Ovary (tissue), 10 donors: ENCODE measurements at places on chromosomes 16 and 17.
A peak's percentile ranks its signal among the peaks of the same experiment; 100 is the strongest.

GRCh38 chr16:63298993-63299392, 1262.8 kb upstream of the CDH8 start:
- DNase-seq: no peak

DNA sequence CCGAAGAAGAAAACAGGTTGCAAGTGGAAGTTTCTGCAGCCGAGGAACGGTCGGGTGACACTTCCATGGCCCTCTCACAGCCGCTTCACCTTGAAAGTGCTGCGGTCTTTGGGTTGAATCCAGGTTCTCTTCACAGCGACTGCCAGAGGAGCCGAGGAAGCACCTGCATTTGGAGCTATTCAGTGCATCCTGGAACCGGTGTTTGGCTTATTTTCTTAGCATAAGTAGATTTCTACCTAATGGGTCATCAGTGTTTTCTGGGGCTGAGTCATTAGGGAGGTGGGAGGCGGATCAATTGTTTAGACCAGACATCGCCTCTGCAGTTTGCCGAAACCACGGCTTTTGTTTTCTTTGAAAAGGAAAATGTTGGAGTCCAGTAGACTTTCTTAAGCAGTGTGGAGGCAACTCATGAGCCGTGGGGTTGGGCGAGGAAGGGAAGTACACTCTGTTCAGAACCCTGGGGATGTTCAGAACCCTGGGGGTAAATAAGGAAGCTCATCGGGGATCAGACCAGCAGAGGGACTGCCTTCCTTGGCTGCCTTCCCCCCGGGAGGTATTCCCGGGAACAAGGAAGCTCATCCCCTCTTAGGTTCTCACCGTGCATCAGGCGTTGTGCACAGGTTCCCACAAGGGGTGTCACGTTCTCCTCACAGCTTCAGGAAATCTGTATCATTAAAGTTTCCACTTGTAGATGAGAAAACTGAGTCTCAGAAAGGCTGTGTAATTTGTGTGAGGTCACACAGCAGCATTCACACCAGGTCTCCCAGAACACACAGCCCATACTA, 361.5 kb downstream of the SNX29 start:
- DNase-seq: no peak

DNA sequence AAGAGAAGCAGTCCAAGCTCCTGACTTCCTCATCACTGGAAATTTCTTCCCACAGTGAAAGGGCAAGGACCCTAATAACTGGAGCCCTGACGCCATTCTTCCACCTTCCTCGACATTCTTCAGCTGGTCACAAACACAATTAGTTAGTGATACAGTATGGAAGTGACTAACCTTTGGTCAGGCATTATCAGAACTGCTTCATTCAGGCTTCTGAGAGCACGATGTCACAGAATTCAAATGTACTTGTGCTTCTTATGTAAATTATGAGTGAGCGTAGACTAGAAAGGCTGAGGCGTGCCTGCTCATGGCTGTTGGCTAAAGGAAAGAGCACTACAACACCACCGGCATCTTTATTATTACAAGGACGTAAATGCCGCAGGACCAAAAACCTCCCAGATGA, 302.9 kb upstream of the AXIN2 start:
- no peak for DNase-seq

DNA sequence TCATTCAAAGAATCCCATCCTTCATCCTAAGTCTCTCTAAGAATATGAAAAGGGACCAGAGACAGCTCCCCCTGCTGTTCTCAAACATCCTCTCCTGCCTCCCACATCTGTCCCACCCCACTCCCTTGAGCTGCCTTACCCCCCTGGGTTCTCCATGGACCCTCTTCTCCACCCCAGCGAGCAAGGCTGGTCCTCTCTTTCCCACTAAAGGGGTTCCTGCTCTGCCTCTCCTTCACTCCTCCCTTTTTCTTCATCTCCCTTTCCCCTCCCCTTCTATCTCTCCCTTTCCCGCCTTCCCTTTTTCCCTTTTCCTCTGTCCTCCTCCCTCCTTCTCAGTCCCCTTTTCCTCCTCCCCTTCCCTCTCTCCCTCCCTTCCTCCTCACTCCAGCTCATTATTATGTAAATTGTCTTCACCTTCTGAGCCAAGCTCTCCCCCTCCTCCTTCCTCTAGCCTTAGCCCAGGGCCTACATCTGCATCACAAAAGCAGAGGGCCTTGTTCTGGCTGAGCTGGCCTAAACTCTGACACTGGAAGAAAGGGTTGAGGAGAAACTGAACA, 90.0 kb downstream of the GNAO1 start:
- no peak for DNase-seq

GRCh38 chr17:21400816-21401593, 24.8 kb downstream of the KCNJ12 start:
- DNase-seq: no peak

DNA sequence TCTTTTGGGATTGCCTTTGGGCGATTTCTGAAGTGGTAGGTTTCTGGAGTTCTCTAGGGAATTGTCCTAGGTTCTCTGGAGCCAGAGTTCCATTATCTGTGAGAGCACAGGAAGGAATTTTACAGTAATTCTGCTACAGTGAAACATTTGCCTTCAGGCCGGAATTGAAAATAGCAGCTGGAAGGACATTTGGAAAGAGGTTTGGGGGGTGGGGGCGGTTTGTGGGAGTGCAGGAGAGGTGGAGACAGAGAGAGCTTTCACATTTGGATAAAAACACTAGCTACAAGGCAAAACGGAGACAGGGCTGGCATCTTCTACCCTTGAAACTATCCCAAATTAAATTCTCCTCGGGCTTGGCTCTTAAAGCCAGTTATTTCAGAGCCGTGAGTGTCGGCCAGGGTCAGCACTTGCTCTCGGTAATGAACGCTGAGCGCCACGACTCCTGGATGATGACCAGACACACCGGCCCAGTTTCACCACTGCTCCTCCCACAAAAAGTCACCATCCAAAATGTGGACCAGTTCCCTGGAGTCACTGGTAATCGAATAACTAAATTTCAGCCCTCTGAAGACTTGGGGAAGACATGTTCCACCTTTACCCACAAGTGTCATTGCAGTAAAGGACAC, 67.7 kb upstream of the TANC2 start:
- peak; percentile 54 for DNase-seq

- DNase-seq: no peak
These were observed 196.8 kb downstream of the TOX3 start for GRCh38 chr16:52350031-52350642.

- no peak for DNase-seq
These were observed 146.7 kb upstream of the SHISA6 start for GRCh38 chr17:11094331-11094730.

- no peak for DNase-seq
These were observed 13.2 kb upstream of the CLUH start for GRCh38 chr17:2724784-2725164.

GRCh38 chr16:105521-105920, 27.5 kb downstream of the MPG start:
- no peak for DNase-seq

DNA sequence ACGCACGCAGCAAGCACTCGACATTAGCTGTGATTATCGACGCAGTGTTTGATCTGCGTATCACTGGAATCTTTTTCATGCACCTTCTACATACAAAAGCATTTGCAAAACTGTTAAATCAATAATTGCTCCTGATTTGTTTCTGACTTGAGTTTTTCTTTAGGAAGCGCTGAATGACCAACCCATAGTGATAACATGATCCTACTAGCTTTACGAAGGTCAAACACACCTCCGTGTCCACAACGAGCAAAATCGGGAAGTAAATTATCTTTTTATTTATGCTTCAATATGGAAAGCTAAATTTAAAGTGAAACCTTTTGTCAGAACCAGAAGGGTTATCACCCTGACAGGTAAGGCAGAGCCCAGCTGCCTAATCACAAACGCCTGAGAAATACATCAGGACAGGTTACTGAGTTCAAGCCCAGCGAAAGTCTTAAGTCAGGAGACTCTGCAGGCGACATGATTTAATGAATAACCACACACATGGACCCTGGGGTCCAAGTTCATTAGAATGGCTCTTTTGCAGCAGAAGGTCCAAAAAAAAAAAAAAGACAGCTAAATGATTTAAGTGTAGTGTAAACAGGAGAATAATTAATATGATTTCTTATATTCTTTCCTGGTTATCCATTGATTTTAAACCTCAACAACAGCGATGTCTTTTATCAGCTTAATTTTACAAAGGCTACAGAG, 104.2 kb downstream of the ADCY9 start:
- no peak for DNase-seq

GRCh38 chr16:82646504-82646903, 19.7 kb downstream of the CDH13 start:
- no peak for DNase-seq

DNA sequence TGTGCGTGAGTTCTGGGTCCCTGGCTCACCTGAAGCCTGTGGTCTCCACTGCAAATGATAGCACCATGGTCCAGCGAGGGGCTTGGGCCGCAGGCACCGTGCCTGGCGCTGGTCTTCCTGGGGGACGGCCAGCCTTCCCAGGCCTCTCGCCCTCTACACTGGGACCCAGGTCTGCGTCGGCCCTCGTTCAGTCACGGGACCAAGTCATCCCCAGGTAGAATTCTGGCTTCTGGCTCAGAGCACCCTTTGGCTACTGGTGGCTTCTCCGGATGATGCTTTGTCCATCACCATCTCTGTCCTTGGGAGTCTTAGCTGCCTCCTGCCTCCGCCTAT, 20.4 kb downstream of the CRAMP1 start:
- DNase-seq: no peak

GRCh38 chr16:27453494-27453825, 51.5 kb downstream of the IL21R start:
- no peak for DNase-seq

GRCh38 chr16:30509081-30509765, 17.1 kb downstream of the ZNF768 start:
- no peak for DNase-seq

- DNase-seq: no peak
These were observed 31.3 kb upstream of the NAT9 start for GRCh38 chr17:74807441-74807840.

GRCh38 chr16:83925957-83926725, 26.9 kb upstream of the OSGIN1 start:
- no peak for DNase-seq

DNA sequence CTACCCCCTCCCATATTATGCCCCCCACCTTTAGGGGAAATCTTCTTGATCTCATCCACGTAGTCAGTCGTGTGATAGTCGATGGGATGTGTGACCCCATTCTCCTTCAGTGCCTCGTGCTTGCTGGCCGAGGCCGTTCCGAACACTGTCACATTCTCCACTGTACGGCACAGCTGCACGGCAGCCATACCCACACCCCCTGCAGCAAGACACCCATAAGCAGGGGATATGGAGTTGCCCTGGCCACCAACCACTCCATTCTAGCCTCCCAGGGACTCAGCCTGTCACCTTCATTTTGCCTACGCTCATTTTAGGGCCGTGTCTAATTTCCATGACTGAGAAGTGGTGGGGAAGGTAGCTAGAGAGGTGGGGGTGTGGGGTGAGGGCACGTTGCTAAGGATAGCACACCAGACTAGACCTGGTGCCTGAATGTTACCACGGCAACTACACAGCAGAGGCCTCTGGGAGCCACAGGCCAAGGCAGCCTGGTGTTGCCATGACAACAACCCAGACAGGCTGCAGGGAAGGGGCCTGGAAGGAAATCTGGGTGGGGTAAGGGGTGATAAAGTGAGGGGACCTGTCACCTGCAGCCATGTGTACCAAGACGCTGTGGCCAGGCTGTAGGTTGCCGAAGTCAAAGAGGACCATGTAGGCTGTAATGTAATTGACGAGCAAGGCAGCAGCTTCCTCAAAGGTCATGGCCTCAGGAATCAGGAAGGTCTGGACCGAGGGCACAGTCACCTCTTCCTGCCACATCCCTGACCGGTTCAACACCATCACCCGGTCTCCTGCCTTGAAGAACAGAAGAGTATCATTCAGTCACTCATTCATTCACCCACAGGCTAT, 4.0 kb downstream of the VAT1 start:
- no peak for DNase-seq
